Calu3 (cell line): ENCODE measurements at places on chromosomes 5 and 9. TPM values are rescaled to one million over a fixed set of nuclear protein-coding genes. Genes with fewer than 3 reads are reported as not detected.

Gene CYSRT1
- 3.0 and 3.6 TPM in 2 replicates for total RNA-seq

Gene PCDHGC3
- 49.4 and 73.0 TPM in 2 replicates for total RNA-seq

Gene PCDHAC2
- 12.6 and 17.1 TPM in 2 replicates for total RNA-seq

Gene LIFR
- 7.6 and 7.9 TPM in 2 replicates for total RNA-seq

Gene PAPPA
- not detected in 2 replicates for total RNA-seq

DNA sequence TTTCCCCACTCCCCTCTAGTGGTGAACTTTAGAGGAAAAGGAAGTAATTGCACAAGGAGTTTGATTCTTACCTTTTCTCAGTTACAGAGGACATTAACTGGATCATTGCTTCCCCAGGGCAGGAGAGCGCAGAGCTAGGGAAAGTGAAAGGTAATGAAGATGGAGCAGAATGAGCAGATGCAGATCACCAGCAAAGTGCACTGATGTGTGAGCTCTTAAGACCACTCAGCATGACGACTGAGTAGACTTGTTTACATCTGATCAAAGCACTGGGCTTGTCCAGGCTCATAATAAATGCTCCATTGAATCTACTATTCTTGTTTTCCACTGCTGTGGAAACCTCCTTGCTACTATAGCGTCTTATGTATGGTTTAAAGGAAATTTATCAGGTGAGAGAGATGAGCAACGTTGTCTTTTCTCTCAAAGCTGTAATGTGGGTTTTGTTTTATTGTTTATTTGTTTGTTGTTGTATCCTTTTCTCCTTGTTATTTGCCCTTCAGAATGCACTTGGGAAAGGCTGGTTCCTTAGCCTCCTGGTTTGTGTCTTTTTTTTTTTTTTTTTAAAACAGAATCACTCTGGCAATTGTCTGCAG lies 25.3 kb downstream of the SLC22A5 start:
- no peak for DNase-seq

DNA sequence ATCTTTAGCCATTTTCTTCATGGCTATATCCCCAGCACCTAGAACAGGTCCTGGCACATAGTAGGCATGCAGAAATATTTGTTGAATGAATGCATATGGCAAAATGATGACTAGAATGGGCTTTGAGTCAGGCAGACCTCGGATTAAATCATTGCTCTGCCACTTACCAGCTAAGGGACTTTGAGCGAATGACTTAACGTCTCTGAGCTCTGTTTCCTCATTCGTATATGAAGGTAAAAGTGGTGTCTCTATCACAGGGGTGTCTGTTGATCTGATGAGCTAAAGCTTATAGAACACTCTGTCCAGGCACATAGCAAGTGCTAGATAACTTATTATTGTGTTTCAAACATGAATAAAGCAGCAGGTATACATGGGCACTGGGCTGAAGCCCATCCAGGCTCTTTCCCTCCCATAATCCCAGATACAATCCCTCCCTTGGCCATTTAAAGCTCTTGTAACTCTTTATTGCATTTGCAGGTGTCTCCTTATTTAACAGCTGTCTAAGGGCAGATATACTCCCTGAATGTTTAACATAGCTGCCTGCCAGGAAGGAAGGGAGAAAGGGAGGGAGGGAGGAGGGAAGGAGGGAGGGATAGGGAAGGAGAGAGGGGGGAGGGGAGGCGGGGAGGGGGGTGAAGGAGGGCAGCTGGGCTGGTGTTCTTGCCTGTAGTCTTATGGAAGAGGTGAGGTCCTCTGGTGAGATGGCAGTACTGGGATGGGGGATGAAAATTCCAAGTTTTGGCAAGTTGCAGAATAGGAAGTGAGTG lies 23.2 kb upstream of the STXBP1 start:
- no peak for DNase-seq

DNA sequence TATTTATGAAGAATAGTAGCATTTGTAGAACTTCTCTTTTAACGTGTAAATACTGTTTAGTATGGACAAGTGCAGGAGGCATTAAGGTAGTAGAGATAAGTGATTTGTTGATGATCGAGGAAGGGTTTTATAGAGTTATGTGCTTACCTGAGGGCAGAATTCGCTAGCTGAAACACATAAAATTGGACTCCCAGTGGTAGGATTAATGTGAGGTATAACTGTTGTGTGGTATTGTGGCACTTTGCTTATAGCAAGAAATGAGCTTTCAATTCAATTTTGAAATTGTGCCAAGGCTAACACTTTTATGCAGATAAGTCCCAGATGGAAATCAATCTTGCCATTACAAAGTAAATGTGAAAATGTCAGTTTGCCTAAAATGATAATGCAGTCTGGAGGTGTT lies 1.2 kb downstream of the AP3S1 start:
- DNase-seq: no peak

DNA sequence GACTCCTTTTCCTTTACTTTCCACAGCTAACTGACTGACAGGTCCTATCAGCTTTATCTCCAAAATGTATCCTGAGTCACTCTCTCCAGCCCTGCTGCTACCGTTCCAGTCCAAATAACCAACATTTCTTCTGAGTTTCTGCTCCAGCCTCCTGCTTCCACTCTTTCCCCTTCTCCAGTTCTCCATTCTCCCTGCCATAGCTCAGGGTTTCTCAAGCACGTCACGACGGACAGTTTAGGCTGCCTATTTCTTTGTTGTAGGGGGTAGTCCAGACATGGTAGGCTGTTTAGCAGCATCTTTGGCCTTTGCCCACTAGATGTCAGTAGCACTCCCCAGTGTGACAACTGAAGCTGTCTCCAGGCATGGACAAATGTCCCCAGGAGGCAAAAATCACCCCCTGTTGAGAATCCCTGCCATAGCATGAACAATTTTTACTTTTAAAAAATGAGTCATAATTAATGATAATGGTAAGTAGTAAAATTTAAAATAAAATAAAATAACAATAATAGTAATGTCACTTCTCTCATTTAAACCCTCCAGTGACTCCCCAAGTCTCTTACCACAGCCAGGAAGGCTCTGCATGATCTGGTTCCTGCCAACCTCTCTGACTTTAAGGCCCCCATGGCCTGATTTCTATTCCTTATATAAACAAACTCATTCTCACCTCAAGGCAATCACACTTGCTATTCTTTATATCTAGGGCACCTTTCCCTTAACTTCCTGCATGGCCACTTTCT lies 105.4 kb upstream of the FER start:
- DNase-seq: peak; percentile 82

- no peak for DNase-seq
These were observed 67.8 kb downstream of the PTCD2 start for GRCh38 chr5:72387985-72388384.

DNA sequence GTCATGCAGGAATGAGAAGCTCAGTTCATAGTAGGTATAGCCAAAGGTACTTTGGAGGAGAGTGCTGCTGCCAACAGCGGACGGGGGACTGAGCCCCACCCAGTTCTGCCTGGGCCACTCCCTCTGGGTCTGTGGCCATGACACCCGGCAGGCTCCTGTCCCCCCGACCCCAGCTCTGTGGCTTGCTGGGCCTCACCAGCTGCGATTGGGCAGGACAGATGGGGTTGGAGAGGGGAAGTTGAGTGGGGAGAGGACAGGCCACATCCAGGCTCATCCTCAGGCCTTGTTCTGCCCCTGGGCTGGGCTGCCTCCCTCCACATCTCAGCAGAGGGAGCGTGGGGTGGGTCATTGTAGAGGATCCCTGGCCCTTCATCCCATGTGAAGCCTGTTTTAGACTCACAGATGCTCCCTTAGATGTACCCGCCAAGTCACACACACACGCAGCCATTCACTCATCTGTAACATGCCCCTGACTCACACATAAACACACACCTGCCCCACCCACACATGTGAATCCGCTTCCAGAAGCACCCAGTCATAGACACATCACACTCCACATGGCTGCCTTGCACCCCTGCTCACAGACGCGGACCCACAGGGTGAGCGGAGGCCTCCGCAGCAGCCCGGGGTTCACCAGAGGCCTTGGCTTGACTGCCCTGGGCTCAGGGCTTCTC lies 48.8 kb downstream of the NTNG2 start:
- no peak for DNase-seq

DNA sequence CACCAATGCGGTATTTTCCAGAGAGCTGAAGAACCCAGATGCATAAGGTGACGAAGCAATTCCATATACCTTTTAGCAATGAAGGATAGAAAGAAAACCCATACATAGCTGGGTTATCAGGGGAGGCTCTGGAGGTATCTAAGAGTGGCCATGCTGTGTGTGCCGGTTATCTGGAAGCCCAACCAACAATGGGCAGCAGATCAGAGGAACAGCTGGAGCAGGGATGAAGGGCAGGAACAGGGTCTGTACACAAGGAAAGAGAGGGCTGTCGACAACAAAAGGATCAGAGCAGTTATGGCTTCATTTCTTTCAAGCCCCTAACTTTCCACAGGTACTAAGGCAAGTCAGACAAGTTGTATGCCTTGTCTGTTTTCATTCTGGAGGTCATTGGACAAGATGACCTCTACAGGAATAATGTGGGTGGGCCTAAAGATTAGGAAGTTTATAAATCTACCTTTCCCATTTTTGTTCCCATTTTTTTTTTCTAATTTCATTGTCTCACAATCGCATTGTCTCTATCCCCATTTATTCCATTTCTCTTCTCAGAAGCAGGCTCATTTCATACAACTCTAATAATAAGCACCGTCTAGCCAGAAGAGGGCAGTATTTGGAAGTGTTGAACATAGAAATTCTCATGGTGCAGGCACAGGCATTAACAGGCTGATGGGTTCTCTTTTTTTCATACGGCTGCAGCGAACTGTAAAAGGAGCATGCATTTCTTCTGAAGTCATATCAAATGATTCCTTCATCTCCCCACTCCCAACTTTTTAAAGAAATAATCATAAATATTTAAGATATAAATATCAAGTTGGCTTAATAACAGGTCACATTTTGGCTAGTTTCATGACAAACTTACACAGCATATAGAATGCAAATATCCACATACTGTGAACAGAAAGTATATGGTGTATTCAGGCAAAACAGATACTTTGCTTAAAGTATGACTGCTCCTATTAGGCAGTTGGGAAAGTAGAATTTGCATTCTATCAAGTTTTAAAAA lies 63.5 kb downstream of the ZNF474 start:
- DNase-seq: peak; percentile 62

- no peak for DNase-seq
These were observed 15.8 kb downstream of the PPARGC1B start for GRCh38 chr5:149745943-149746324.

DNA sequence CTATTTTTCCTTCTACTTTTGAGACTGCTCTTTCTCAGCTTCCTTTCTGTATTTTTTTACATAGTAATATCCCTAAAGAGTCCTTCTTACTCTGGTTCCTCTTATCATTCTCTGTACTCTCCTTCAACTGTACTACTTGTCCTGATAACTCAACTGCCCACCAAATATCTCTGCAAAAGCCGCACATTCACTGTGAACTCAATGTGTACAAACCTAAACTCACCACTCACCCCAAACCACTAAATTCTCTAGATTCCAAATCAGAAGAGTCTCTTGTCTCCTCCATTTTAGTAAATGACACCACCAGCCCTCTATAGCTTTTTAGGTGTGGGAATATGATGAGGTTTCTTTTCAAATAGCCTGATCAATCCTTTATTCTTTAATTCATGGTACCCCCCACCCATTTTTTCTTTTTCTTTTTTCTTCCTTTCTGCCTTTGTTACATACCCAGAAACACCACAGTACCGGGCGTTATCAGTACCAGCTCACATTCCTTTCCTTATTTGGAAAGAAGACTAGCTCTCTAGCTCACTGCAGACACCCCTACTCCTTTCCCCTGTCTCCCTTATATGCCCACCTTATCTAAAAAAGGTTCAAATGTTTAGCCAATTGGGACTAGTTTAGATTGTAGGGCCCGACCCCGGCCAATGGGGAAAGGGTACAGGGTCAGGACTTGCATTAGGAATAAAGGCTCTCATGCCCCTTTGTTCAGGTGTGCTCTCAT lies 63.1 kb upstream of the RANBP6 start:
- DNase-seq: no peak

GRCh38 chr5:110072651-110073050 lies 382.9 kb downstream of the MAN2A1 start:
- DNase-seq: no peak

DNA sequence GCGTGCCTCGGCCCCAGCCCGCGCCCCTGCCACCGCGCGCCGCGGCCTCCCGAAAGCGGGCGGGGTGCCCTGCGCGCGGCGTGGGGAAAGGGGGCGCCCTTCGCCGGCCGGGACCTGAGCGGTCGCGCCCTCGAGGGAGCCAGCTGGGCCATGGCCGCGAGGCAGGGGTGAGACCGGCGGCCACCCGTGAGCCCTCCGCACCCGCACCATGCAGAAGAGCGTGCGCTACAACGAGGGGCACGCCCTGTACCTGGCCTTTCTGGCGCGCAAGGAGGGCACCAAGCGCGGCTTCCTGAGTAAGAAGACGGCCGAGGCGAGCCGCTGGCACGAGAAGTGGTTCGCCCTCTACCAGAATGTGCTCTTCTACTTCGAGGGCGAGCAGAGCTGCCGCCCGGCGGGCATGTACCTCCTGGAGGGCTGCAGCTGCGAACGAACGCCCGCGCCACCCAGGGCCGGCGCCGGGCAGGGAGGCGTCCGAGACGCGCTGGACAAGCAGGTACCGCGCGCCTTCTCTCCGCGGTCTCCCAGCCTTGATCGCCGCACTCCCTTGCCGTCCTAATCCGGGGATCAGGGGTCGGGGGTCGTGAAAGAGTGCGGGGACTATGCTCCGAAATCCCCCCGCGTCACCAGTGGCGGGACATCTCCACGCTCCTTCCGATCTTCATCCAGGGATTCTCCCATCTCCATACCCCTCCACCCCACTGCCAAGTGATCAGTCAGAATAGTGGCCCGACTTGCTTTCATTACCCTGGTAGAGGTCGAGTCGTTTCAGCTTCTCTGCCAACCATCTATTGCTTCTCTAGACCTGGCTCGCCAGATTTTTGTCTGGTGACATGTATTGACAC lies 590 bp downstream of the RASGRF2 start:
- DNase-seq: peak; percentile 82

DNA sequence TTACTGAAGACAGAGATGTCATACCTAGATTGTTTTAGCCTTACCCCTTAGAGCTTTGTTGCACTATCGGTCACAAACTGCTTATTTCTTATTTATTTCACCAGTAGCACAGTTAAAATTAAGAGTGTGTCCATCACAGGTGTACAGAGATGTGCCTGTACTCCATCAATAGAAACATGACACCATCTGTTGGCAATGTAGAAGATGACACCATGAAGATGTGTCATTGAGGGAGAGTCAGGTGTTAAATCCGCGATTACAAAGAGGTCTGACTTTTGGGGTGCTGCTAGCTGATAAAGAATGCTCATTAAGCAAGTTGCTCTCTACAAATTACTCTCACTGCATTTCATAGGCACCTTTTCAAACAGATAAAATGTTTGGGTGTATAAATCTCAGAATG lies 164.4 kb downstream of the SMARCA2 start:
- DNase-seq: no peak
